ENCODE measurements at places on chromosomes 12 and 14.

DNA sequence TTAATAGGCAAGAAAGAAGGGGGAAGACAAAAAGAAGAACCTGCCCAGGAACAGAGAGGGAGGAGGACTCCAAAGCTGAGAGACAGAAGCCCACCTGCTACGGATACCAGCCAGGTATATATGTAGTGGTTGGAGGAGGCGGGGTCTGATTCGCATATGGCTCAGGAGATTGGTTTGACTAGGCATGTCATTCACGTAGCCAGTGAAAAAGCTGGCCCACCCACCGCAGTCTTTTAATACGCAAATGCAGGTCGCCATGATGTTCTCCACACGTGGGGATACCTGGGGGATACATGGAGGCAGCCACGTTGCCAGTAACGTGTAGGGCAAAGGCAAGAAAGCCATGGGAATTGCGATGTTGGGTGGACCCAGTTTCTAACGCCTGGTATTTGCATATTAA, 73.2 kb downstream of the NTS start:
- no peak for DNase-seq

DNA sequence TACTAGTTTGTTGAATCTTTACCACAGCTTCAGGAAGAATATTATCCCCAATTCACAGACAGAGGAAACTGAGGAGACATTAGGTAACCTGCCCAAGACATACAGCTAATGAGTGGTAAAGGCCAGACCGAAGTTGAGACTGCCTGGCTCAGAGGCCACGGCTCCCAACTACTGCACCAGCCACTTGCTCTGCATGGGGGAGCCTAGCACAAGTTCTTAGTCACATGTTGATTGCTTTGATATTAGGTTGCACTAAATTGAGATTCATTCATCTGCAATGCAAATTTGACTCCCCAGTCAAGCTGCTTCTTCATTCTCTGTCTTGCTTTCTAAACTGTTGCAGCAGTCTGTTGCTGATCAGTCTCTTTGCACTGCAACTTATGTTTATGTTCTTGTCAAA, 25.9 kb upstream of the POLR3B start:
- DNase-seq, result no peak

DNA sequence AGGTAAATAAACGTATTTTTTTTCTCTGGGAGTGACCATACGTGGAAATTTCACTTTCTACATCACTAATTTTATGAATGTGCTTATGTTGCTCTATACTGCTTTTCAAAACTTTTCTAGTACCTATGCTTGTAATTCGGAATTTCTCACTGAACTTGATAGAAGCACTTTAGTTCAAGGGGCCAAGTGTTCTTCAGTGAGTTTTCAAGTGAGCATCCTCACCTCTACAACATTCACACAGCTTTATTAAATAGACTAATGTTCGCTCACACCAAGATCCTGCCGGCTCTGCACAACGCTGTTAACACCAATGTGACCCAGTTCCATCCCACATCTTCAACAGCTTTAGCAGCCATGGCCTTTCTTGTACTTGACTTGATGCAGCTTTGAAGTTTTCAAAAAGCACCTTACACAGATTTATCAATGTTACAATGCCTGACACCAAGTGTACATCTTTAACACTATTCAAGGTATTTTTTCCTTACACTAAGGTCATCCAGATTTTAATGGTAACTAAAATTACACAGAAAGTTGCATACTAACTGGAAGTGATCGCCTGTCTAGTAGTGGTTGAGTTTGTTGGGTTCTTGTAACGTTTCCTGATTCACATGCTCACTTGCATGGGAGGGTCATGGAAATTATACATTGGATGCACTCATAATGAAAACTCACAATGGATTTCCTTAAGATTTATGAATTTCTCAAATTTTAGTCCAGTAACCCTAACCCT, 4.5 kb downstream of the UBC start:
- no peak for DNase-seq

DNA sequence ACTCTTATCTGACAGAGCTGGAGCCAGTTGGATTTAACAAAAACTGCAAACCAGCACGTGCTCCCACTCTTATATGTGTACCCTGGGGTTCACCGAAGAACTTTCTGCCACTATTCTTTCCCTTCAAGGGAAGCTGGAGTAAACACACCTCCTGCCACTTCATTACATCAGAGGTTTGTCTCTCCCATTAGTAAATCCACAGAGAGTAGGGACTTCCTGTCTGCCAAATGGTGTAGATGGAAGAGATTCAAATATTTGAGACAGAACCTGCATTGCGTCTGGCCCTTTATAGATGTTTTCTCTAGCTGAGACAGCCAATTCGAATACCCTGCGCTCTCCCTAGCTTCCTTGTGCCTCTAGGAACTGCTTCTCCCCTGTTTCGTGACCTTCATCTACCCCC, 29.1 kb upstream of the AEBP2 start:
- DNase-seq, result no peak

Measured in GM03348 (cell line).